ENCODE measurements at places on chromosomes 5 and 9.

DNA sequence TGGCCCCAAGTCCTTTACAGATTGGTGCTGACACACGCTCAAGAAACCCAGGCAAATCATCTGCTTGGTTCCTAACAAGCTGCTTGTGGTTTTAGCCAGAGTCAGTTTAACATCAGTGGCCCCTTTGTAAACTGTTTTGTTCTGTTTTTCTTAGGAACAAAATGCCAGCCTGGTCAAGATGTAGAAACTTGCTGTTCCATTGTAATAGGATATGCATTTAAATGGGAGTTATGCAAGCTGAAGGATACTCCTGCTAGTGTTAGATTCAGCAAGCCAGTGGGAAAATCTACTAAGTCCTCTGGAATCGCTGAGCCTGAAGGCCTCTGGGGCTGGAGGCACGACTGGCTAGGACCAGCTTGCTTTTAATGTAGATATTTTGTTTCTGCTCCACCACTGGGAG is 391.1 kb downstream of the TLE4 start:
- no peak for DNase-seq

GRCh38 chr5:133531594-133531993 is 80.7 kb downstream of the FSTL4 start:
- peak; percentile 71 for DNase-seq

GRCh38 chr5:15092801-15093200 is 221.2 kb upstream of the ANKH start:
- no peak for DNase-seq

- DNase-seq = no peak
These were observed 16.8 kb downstream of the ACSL6 start for GRCh38 chr5:131994533-131995226.

- peak; percentile 21 for DNase-seq
These were observed 60.6 kb downstream of the IPO11 start for GRCh38 chr5:62473209-62473608.

- no peak for DNase-seq
These were observed 25.9 kb upstream of the BOD1 start for GRCh38 chr5:173642191-173642816.

DNA sequence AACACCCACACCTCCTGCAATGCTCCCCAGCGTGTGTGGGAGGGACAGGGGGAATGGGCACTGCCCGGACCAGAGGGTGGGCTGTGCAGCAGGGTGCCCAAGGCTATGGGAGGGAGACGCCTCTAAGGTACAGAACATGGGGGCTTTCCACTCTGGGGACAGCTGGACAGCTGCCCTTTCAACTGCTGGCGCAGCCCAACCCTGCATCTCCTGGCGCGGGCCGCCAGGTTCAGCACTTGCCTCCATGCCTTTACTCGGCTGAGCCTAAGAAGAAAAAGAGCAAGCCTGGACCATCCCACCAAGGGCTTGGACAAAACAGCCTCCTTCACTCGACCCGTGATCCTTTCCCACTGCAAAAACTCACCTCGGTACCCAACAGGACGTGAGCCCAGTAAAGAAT is 15.0 kb downstream of the AK8 start:
- no peak for DNase-seq

All from fibroblast of mammary gland (primary cell).